ENCODE measurements at places on chromosomes 3 and 15.

DNA sequence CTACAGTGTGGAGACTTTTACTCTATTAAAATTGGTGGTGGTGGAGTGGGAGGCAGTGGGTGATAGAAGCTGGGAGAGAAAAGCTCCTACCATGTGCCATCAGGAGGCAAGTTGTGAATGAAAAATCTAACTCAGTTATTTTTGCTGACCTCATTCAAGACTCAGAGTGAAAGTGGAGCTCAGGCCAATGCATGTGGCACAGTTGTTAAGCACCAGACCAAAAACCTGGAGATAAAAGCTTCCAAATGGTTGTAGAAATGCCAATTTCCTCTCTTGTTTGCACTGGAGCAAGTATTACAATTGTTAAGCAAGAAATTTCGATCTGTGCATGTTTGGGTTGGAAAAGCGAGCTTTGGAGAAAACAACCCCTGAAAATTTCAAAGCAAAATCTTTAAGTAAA lies 81.5 kb upstream of the PRICKLE2 start:
- DNase-seq: no peak

- no peak for DNase-seq
Observed at GRCh38 chr15:52143873-52144272, 31.3 kb upstream of the BCL2L10 start.

DNA sequence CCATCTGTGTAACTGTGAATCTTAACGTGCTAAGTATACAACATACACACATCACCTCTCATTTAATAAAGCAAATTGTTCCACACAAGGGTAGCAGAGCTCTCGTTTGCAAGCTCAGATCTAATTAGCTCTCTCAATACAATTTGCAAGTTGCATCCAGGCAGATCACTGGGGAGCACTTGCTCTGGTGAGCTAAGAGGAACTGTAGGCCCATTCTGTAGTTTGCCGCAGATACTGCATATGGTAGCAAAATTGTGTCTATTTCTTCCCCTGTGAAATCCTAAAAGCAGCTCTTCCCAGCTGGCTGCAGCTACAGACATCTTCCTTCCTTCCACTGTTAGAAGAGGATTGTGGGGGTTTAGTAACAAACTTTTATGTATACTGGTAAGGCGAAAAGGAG lies 288.7 kb upstream of the ADAMTS9 start:
- DNase-seq: no peak

- DNase-seq: no peak
Observed at GRCh38 chr15:78047761-78048627, 29.5 kb downstream of the TBC1D2B start.

DNA sequence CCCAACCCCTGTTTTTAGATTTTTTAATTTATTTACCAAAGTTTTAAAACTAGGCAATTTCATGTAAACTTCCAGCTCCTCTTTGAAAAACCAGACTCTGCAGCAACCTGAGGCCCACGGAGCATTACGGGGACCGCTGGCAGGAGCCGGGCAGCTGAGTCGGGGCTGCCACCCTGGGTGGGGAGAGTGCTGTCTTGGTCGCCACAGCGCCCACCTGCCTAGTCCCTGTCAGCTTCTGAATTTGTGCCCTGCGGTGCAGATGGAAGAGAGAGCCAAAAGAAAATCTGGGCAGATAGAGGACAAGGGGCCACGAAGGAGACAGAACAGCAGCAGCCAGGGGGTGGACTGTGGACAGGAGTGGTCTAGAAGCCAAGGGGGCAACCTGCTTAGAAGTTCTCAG lies 34.6 kb downstream of the PXYLP1 start:
- no peak for DNase-seq

DNA sequence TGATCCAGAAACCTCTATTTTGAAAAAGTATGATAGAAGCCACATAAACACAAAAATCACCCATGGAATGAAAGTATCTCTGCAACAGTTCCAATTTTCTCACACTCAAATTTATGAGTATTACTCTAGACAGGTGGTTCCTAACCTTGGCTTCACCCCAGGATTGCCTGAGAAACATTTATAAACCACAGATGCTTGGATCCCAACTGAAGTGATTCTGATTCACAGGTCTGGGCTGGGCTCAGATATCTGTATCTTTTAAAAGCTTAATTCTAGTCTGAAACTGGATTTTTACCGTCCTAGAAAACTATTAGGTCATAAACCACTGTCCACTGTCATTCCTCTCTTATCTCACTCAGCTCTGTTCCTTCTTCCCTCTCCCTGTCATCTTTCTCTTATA lies 7.4 kb upstream of the SST start:
- DNase-seq: no peak

- DNase-seq: no peak
Observed at GRCh38 chr15:79053894-79054293, 36.7 kb downstream of the RASGRF1 start.

DNA sequence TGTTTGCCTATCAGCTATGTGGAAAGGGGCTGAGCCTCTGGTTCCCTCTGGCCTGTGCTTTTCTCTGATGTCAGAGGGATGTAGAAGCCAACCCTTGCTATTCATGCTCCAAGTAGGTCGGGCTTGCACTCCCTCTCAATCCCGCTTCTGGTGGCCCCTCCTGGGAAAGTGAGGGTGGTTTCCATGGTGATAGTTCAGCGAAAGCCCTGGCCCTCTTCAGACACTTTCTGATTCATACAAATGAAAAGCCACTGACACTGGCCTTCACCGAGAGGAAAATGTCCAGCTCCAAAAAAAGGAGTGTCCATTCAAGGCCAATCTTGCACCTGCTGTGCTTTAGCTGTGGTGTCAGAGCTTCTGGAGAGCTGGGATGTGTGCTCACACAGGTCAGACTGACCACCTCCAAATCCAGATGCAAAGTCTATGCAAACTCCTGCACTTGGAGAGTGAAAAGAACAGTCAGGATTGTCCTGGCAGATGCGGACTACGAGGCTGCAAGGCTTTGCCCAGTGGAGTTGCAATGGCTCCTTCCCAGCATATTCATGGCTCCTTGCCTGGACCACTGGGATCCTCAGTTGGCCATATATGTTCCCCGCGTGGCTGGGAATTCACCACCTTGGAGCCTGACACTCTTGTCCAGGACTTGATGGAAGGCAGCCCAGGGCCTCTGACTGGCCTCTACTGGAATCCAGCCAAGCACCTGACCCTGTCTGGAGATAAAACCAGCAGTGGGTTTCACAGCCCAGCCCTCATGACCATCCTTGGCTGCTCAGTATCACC lies 96.6 kb downstream of the CEMIP start:
- no peak for DNase-seq

DNA sequence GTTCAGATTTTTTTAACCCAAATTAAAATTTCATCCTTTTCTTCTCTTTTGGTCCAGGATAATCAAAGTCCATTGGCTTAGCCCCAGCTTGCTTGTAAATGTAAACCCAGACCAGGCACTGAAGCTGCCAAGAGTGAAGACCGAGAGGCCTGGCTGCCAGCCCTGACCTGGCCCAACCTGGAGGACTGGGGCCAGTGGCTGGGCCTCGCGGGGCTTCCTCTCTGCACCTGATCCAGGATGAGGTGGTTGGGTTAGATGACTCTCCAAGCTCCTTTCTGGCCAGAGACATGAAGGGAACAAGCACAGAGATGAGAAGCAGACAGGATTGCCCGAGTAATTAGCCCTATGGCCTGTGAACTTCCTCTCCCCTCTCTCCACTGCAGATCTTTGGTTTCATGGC lies 50.6 kb downstream of the CMTM6 start:
- no peak for DNase-seq

DNA sequence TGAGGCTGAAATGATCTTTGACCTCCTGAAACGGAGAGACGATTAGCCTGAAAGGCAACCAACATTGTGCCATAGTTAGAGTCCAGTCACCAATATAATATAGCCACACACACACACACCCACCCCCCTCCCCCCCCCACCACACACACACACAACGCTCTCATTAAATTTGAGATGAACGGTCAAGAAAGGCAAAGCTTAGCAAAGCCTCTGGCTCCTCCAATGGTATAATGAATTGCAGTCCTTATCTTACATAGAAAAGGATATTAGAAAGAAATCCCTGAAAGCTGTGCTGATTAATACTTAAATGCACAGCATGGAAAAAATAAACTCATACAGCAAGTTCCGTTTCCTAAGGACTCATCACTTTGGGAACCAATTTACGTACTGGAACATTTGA lies 876 bp upstream of the ZNF385D start:
- no peak for DNase-seq

GRCh38 chr3:3443482-3443881 lies 264.0 kb upstream of the CRBN start:
- no peak for DNase-seq

GRCh38 chr3:146594843-146595482 lies 10.2 kb downstream of the PLSCR5 start:
- DNase-seq: no peak

- DNase-seq: no peak
Observed at GRCh38 chr3:176696816-176697215, 500.5 kb downstream of the TBL1XR1 start.

- DNase-seq: no peak
Observed at GRCh38 chr15:39125904-39126303, 455.0 kb upstream of the THBS1 start.

GRCh38 chr15:40828447-40829036 lies at the start of gene PPP1R14D:
Gene PPP1R14D, minus strand, starts transcription at chr15:40828708. Its CDS starts 67 bp downstream, at chr15:40828641.
- no peak for DNase-seq

GRCh38 chr15:60371175-60372051 lies 26.4 kb downstream of the ANXA2 start:
- DNase-seq: no peak

DNA sequence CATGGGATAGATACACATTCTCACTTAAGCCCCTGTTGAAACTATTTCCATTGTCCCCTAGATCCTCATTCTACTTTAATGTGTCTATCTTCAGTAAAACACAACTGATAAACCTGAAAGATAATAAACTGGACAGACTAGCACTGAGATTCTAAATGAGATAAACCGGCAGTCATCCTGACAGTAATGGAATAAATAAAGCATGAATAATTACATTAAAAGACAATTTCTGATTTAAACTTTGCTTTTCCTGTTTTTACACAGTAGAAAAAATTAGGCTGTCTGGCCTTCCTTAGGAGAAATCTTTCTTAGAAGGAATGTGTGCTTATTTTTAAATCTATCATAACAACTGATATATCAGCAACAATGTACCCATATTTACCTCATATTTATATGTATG lies 232.4 kb downstream of the FHIT start:
- DNase-seq: no peak

- no peak for DNase-seq
Observed at GRCh38 chr15:38076786-38077185, 142.3 kb downstream of the TMCO5A start.

DNA sequence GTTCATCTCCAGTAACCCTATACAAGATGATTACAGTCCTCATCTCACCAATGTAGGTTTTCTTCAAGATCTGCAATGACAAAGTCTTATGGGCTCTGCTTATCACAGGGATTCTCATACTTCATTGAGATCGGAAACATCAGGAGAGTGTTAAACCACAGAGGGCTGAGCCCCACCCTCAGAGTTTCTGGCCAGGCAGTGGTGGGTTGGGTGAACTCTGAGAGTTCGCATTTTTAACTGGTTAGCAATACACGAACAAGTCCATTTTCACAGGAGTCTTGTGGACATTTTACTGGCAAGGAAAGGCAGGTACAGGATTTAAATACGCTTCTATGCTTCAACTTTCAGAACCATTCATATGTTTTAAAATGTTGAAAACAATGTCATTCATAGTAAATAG lies 366.7 kb upstream of the ROBO2 start:
- DNase-seq: no peak

GRCh38 chr3:114332342-114333179 lies 38.7 kb downstream of the TIGIT start:
- DNase-seq: no peak

- DNase-seq: no peak
Observed at GRCh38 chr3:10187290-10187876, 22.7 kb downstream of the IRAK2 start.

DNA sequence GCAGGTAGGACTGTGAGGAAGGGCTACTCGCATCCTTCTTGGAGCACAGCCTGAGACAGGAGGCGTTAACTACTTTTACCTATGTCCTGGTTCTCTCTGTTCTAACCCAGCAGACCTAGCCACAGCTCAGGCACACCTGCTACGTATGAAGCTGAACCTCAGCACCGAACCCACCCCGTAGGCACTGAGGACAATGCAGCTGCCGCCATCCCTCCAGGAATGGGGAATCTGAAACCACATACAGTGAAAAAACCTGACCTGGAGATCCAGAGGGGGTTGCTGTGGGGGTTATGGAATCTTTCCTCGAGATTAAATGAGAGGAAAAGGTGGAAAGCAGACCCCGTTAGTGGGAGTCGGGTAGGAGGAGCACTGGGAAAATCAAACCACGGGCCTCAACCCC lies 14.4 kb downstream of the MST1R start:
- no peak for DNase-seq

DNA sequence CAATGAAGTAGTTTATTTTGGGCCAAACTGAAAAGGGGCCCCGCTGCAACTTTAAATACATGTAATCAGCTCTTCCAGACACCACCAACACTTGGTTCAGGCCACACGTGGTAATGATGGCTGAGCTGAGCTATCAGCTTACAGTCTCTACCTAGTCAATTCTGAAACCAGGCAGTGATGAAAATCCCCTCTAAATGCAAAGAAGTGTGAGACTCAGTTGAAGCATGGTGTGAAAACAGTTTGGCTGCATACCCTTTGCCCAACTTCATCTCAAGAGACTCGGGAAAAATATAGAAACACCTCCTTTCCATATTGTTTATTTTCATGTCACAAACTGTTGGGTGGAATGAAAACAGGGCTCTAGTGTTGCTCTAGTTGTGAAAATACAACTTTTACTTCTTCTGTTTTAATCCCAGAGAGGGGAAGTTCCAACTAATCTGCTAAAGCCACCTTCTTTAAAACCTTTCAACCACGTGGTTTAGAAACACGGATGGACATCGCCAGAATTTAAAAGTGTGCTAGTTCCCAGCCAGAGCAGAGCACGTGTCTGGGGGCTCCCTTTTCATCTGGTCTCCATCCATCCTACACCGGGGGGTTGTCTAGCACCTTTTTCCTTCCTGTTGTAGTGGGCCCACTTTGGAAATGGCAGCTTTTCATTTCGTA lies 229.1 kb downstream of the EPHB1 start:
- DNase-seq: no peak

DNA sequence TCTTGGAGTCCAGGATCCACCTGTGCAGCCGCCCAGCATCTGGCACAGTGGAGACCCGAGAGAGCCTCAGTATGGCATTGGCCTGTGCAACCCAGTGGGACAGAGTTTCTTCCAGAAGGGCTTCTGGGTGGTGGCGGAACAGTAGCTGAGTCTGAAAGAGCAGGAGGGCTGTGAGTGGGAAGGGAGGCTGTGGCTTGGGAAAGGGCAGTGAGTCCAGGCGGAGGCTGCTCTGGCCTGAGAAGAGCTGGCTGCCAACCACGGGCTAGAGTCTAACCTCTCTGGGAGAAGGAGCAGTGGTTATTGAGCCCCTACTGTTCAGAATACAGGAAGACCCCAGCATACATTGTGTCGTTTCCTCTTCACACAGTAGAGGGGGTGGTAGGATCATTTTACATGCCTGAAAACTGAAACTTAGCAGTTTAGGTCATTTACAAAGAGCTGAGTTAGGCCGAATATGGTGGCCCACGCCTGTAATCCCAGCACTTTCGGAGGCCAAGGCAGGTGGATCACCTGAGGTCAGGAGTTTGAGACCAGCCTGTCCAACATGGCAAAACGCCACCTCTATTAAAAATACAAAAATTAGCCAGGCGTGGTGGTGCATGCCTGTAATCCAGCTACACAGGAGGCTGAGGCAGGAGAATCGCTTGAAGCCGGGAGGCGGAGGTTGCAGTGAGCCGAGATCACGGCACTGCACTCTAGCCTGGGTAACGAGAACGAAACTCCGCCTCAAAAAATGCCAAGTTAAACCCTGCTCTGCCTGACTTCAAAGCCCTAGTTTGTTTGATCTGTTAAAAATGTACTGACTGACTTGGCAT lies 3.2 kb downstream of the AEN start:
- peak; percentile 51 for DNase-seq
